Left cardiac atrium (tissue), 4 donors: ENCODE measurements at places on chromosomes 11 and 22. TPM values are rescaled to one million over a fixed set of nuclear protein-coding genes. Genes with fewer than 3 reads are reported as not detected.

- DNase-seq, result no peak
Observed at GRCh38 chr11:33063326-33063881, 24.0 kb downstream of the TCP11L1 start.

DNA sequence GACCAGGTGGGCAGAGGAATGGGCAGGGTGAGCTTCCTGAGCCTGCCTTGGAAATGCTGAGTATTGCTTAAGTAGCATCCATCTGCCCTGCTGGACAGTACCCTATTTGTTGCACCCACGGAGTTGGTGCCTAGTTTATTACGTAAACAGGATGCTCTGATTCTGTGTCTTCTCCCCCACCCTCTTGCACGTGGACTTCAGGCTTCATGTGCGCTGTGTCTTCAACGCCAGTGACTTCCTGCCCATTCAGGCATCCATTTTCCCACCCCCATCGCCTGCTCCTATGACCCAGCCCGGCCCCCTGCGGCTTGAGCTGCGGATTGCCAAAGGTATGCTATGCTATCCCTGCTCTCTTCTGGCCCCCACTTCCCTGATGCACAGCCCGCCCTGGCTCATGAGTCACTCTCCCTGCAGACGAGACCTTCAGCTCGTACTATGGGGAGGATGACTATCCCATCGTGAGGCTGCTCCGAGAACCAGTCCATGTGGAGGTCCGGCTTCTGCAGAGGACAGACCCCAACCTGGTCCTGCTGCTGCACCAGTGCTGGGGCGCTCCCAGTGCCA lies 5.7 kb downstream of the ZP1 start:
- DNase-seq, result no peak

- DNase-seq, result no peak
Observed at GRCh38 chr11:60992842-60993409, 21.4 kb downstream of the CD6 start.

GRCh38 chr22:23212061-23213021 lies 32.0 kb downstream of the BCR start:
- DNase-seq, result no peak

Gene CSF2RB
- 6.0 TPM for total RNA-seq
